ENCODE measurements at places on chromosomes 2 and 18. TPM values are rescaled to one million over a fixed set of nuclear protein-coding genes. Genes with fewer than 3 reads are reported as not detected.

The CD302 gene
- 0.70 TPM for total RNA-seq

DNA sequence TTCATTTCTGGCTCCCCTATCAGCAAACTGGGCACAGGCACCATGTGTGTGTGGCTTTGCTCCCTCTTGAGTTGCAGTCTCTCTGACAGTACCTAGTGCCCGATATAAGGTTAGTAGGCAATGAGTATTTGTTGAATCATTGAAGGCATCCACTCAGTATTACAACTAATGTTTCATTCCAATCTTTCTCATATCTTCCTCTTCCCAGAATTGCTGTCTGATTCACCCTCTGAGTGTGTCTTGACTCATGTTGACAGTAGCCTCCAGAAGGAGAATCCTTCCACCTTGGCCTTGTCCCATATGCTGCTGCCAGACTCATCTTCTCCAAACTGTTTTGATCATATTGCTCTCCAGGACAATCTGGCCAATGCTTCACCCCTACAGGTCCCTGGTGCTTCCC is 202.5 kb downstream of the LRRTM1 start:
- no peak for DNase-seq

The AKAIN1 gene
- total RNA-seq, result not detected

GRCh38 chr18:941331-941730 is 36.7 kb downstream of the ADCYAP1 start:
- no peak for DNase-seq

DNA sequence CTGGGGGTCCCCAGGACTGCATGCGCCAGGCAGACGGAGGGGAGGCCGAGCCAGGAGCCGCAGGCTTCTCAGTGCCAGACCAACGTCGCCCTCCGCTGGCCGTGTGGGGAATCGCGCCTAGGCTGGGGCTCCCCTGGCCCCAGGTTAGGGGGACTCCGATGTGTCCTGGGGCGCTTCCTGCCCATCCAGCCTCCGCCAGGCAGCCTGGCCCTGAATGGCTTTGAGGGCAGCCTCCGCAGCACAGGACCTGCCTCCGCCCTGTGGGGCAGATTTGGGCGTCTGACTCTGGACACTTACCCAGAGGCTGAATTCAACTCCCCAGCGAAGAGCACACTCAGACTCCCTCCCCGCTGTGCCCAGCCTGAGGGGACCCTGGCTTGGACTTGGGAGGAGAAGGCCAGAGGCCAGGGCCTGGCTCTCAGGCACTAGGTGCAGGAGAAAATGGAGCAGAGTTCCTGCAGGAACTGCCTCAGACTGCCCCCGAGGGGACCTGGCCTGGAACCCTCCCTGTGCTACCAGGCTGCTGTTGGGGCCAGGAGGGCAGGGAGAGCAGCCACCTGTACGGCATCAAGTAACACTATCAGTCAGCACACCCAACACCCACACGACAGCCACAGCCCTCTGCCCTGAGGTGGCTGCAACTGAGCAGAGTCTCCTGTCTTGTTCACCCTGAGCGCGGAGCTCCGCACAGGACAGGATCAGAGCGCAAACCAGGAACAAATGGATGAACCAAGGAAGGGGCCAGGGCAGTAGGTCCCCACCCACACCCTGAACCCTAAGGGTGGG is 597 bp upstream of the TEKT4 start:
- no peak for DNase-seq

- no peak for DNase-seq
Measured at GRCh38 chr18:10488017-10488416, 33.6 kb downstream of the APCDD1 start.

DNA sequence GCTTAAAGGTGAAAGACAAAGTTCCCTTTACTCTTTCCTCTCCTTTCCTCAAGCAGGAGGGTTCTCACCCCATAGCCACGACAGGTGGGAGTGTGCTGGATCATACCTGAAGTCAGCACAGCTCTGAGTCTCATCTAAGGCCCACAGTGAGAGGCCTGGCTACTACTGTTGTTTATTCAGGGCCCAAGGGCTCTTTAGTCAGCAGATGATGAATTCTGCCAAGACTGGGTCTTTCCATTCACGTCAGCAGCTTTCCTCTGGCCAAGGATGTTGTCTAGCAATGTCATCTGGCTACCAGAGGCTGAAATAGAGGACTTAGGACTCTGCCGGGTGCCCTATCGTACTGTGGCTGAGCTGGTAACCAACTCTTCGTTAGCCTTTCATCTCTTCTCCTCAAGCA is 308.4 kb upstream of the THUMPD2 start:
- DNase-seq, result no peak

The PRSS56 gene
- total RNA-seq, result not detected

DNA sequence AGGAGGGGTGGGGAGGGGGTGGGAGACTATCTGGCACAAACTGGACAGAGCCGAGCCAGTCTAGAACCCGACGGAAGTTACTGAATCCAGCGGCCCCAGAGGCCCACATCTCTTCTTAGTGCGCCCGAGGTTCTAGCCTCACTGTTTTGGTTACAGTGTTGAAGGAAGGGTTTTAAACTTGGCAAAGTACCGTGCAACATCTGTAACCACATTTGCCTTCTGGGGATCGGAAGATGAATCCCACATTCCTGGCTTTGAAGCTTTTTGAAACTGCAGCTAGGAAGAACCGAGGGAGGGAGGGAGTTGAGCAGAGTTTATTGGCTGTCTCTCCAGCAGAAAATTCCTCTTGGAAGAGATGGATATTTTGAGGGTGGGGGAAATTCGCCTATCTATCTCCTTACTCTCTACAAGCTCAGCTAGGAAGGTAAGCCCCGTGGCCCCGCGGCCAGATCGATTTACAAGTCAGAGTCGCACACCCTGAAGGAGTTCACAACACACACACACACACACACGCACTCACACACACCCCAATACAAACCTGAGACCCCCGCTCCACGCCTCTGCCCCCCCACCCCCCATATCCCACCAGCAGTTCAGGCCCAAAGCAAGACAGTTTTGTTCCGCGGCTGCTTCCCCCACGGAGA is 1.0 kb downstream of the ACVR1 start:
- no peak for DNase-seq

The RAB31 gene
- 0.57 TPM for total RNA-seq

- DNase-seq, result no peak
Measured at GRCh38 chr2:234304950-234305349, 191.9 kb downstream of the ARL4C start.

The KRTCAP3 gene
- total RNA-seq, result 5.4 TPM

- DNase-seq, result no peak
Measured at GRCh38 chr2:148653437-148653836, 8.9 kb downstream of the EPC2 start.

DNA sequence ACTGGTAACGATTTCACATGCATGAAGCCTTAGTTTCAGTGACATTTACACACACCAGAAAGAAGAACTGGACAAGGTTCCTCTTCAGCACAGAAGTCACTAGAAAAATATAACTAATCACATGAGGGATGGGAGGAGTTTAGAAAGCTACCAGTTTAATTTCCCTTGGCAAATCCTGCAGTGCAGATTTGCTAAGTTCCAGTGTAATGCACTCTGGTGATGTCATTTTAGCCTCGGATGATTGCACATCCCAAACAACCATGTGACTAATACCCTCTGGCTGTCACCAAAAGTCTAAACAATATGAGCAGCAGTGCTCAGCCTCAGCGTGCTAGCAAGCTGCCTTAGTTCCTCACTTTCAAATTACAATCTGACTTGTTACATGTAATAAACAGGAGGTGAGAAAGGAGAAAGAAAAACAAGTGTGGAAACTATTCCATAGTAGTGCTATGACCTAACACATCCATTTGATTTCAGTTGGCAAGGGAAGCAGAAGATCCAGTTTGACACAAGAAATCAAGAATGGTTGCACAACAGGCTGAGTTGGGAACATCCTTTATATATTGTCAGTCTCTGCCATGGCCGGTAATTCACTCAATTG is 35.3 kb upstream of the PPP1CB start:
- no peak for DNase-seq

DNA sequence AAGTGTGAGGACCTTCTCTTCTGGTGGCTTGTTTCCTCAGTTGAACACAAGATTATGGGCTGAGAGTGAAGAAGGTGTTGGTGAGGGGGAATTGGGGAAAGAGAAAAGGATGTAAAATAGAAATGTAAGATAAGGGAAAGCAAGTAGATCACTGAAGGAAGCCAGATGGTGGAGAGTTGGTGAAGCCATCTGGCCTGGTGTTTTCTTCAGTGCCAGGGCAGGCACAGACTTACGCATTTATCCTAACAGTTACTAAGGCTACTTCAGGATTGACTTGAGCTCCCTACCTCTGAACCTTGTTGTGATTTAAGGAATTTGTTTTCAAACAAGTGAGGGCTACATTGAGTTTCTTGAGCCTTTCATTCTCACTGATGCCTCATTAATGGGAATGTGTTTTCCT is 113.8 kb downstream of the GALNT1 start:
- DNase-seq, result no peak

GRCh38 chr2:188785490-188785889 is 188.7 kb upstream of the COL3A1 start:
- DNase-seq, result no peak

- no peak for DNase-seq
Measured at GRCh38 chr2:240997141-240997855, 1.1 kb upstream of the SNED1 start.

The LDLRAD4 gene
- total RNA-seq, result 27.3 TPM

The KIAA2012 gene
- total RNA-seq, result not detected

DNA sequence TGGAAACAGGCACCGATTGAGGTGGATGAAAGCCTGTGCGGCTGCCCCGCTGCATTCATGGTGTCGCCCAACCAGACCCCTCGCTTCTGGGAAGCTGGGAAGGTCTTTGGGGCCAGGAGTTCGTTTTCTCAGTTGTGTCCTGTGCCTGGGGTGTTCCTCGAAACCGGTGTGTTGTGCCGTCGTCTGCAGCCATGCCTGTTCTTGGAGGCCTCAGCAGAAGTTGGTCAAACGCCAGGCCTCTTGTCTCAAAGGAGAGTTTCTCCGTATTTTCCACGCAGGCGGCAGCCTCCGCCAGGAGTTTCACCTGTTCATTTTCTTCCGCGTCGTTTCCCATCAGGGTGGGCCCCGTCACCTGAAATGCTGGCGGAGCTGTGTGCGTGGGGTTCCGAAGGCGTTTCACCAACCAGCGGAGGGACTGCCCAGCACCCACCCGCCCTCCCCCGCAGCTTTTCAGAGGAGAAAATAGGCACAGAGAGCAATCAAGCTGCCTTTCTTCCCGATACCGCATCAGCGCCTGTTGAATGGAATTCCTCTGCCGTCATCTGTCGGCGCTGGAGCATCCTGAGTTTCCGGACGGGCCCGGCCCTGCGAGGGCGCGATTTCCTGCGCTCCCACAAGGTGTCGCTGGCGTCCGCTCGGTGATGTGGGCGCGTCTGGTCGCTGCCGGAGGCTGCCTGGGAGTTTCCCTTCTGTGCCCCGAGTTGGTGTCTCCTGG is 17.0 kb upstream of the NFATC1 start:
- peak; percentile 76 for DNase-seq

DNA sequence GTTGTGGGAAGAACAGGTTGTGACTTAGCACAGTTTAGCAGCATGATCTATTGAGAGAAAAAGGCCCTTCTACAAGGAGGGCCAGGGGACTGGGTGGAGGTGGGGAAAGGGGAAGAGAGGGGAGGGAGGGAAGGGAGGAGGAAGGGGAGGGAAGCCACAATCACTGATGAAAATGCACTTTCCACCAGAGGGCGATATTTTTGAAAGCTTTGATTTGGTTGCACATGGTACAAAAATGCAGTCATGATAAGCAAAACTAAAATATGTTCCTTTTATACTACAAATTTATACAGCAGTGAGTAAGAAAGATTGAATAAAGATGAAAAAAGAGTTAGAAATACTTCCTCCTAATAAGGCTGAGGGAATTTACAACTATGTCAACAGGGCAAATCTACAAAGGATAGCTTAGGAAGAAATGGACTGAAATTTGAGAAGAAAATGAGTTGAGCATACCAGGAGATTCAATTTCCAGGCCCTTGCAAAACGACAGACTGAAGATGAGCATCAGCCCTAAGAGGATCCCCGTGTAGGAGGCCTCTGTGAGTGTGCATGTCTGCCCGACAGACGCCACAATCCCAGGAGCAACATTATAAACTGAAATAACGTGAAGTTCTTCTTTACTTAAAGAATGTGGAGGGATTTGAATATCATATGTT is 17.2 kb downstream of the SH3YL1 start:
- no peak for DNase-seq

DNA sequence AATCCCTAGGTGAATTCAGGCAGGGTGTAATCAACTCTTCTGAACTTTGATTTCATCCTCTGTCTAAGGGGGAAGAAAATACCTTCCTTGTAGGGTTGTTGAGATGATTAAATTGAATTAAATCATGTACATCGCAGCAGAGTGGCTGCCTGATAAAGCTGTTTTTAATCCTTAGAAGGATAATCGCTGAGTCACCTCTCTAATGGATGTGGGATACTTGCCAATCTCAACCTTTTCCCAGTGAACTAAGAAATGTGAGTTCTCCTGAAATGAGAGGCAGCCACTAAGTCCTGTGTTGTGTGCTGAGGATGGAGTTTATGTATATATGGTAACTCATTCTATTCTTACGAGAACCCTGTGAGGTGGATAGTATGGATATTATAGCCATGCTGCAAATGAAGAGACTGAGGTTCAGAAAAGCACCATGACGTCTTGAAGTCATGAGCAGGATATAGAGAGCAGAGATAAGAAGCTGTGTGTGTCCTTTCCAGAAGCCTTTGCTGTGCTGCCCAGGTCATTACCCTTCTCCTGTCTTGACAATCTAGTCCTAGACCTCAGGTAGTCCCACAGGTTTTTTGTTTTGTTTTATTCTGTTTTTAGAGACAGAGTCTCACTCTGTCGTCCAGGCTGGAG is 93.3 kb downstream of the HNRNPLL start:
- no peak for DNase-seq

DNA sequence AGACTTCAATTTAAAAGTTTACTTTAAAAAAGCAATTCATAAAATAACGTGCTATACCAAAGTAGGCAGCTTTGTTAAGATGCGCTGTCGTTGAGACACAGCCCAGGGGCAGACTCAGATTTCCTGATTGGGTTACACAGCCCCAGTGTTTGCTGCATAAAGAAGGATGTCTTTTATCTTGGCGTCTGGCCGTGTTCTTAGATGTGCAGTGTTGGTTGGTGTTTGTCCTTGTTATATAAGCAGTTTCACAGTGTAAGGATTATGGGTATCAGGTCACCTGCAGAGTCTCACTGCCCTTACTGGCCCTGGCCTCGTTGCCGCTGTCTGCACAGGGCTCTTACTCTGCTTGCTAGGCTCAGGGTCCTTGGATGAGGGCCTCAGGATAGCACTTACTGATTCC is 108.5 kb downstream of the WDSUB1 start:
- no peak for DNase-seq

- DNase-seq, result no peak
Measured at GRCh38 chr2:223027442-223027841, 24.5 kb upstream of the KCNE4 start.

The GNLY gene
- 7.7 TPM for total RNA-seq

- DNase-seq, result no peak
Measured at GRCh38 chr2:147045113-147045512, 799.7 kb upstream of the ACVR2A start.

- no peak for DNase-seq
Measured at GRCh38 chr18:13611601-13612195, 114.7 kb downstream of the FAM210A start.

DNA sequence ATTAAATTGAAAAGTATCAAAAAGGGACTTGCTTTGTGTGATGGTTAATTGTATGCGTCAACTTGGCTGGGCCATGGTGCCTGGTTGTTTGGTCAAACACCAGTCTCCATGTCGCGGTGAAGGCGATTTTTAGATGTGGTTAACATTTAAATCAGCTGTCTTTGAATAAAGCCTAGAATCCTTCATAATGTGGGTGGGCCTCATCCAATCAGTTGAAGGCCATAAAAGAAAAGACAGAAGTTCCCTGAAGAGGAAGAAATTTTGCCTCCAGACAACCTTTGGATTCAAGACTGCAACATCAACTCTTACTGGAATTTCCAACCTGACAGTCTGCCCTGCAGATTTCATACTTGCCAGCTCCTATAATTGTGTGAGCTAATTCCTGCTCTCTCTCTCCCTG is 160.5 kb downstream of the SH3BP4 start:
- DNase-seq, result no peak

The RTN4 gene
- 105 TPM for total RNA-seq

The FNDC4 gene
- not detected for total RNA-seq
